A549 treated with GW870086 at 1 μM for 4 hours (cell line): ENCODE measurements at places on chromosomes 6 and 20. TPM values are rescaled to one million over a fixed set of nuclear protein-coding genes. Genes with fewer than 3 reads are reported as not detected.

Gene BANF2
- total RNA-seq, result not detected in 5 replicates

Gene BCAS1
- 0.37 to 0.50 TPM (median 0.39 TPM) in 5 replicates for total RNA-seq

Gene TBXT
- total RNA-seq, result not detected in 5 replicates

Gene EDN3
- total RNA-seq, result 1.1 to 1.8 TPM (median 1.5 TPM) in 5 replicates

Gene SAPCD1
- 1.6 to 3.9 TPM (median 3.7 TPM) in 5 replicates for total RNA-seq

Gene STMND1
- not detected in 5 replicates for total RNA-seq

Gene TSBP1
- not detected in 5 replicates for total RNA-seq

Gene AK9
- 0.63 to 1.3 TPM (median 1.1 TPM) in 5 replicates for total RNA-seq

Gene BPIFB2
- not detected in 5 replicates for total RNA-seq

Gene HTR1E
- not detected in 5 replicates for total RNA-seq

Gene SPTLC3
- 0.06 to 0.21 TPM (median 0.09 TPM) in 3 of 5 replicates, not detected in the others for total RNA-seq

Gene TRDN
- total RNA-seq, result not detected in 5 replicates

Gene MEI4
- total RNA-seq, result not detected in 5 replicates

Gene VWA7
- 1.2 to 2.0 TPM (median 1.5 TPM) in 5 replicates for total RNA-seq

Gene LTV1
- 32.9 to 38.6 TPM (median 33.9 TPM) in 5 replicates for total RNA-seq

Gene SMIM29
- total RNA-seq, result 20.8 to 24.7 TPM (median 21.8 TPM) in 5 replicates

Gene RSPH4A
- total RNA-seq, result 0.19 to 0.27 TPM (median 0.24 TPM) in 5 replicates

Gene LCA5
- 0.43 to 0.84 TPM (median 0.79 TPM) in 5 replicates for total RNA-seq

Gene SNAP25
- 11.4 to 20.3 TPM (median 16.6 TPM) in 5 replicates for total RNA-seq

Gene CGAS
- 4.6 to 5.0 TPM (median 4.8 TPM) in 5 replicates for total RNA-seq
